ENCODE measurements at places on chromosomes 3 and 15.

DNA sequence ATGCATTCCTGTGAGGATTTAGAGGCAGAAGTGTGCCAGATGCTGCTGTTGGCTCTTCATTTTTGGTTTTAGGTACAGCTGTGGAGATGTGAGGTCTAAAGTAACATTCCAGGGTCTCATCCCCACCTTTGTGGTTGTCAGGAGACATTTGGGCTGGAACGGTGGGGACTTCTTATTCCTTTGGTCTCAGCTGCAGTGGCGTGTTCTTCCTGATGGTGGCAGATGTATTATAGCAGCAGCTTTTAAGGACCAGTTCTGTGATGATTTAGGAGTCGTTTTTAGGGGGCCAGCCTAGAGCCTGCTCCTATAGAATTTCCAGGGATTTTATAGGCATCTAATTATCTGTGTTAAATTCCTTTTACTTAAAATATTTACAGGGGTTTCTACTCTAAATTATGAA is 221.0 kb upstream of the EOMES start:
- no peak for DNase-seq

DNA sequence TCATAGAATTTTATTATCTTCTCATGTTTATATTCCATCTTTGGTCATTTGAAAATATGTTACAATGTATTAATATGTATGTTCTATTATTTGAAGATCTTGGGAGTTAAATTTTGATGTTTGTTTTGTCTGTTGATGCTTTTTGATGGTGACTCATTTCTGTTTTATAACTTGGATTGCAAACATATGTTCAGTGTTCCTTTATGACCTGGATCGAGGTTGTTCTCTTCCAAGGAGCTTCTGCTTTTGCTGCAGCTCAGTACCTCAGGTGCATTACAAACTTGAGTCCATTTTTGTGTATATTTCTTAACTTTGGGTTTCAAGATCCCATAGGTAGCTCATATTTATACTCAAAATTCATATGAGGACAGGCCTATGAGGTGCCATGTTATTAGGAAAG is 37.1 kb downstream of the ESYT3 start:
- no peak for DNase-seq

DNA sequence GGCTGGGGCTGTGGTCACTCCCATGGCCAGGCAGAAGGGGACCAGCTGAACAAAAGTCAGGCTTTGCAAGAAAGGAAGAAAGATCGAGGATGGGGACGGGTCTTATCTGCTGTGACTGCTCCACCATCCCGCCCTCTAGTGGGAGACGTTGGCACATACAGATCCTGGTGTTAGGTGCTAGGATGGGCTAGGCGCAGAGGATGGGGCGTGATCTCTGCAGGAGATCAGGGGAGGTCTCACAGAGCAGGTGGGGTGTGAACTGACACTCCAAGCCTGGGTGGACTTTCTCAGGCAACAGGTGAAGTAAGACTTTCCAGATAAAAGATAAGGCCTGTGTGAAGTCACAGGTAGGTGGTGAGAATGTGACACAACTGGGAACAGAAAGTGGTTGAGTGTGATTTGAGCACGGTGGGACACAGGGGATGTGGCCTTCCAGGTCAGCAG is 141.9 kb upstream of the SMAD3 start:
- peak; percentile 31 for DNase-seq

- DNase-seq, result no peak
These were observed 68.0 kb downstream of the C3orf70 start for GRCh38 chr3:185084901-185085300.

- DNase-seq, result no peak
These were observed 109.4 kb downstream of the FILIP1L start for GRCh38 chr3:100004931-100005330.

- no peak for DNase-seq
These were observed 22.4 kb upstream of the MEIS2 start for GRCh38 chr15:37122703-37123102.

GRCh38 chr3:99656624-99657023 is 18.2 kb downstream of the COL8A1 start:
- DNase-seq, result no peak

- no peak for DNase-seq
These were observed 138.7 kb downstream of the FOXP1 start for GRCh38 chr3:71444861-71445259.

GRCh38 chr3:157104521-157104920 is 55.4 kb downstream of the CCNL1 start:
- DNase-seq, result no peak

DNA sequence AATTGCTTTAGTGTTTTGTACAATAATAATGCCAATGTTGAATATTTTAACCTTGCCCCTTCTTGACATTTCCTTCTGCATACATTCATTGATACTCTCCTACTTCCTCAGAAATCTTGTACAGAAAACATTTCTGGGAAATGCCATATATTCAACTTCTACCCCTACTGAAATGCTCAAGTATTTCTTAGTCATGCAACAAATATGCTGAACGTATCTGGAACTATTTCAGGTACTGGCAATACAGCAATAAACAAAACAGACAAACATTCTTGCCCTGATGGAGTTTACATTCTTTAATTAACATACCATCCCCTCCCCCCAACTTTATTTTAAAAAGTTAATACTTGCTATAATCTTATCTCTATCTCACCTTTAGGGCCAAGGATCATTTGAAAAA is 147.2 kb downstream of the STAG1 start:
- no peak for DNase-seq

GRCh38 chr3:124674336-124674735 is 55.9 kb upstream of the UMPS start:
- no peak for DNase-seq

GRCh38 chr3:64408770-64409169 is 183.5 kb upstream of the PRICKLE2 start:
- no peak for DNase-seq

- no peak for DNase-seq
These were observed 111.7 kb downstream of the FOXB1 start for GRCh38 chr15:60115579-60116380.

DNA sequence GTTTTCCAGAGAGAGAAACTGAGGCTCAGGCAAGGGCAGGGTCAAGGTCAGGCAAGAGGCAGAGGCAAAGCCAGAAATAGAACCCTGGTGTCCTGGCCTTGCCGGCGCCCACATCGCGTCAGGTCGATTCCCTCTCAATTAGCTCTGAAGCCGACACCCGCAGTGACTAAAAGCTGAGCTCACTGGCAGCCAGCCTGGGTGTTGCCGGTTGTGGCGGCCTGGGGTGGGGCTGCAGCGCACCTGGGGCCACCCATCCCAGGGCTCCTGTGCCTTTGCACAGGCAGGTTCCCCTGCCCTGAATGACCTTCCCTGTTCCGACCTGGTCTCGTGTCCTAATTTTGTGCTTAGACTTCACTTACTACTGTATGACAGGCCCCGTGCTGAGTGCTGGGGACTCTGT is 6.2 kb downstream of the SEMA3F start:
- DNase-seq, result no peak

GRCh38 chr3:129934234-129935123 is 40.0 kb upstream of the TRH start:
- peak; percentile 44 for DNase-seq

DNA sequence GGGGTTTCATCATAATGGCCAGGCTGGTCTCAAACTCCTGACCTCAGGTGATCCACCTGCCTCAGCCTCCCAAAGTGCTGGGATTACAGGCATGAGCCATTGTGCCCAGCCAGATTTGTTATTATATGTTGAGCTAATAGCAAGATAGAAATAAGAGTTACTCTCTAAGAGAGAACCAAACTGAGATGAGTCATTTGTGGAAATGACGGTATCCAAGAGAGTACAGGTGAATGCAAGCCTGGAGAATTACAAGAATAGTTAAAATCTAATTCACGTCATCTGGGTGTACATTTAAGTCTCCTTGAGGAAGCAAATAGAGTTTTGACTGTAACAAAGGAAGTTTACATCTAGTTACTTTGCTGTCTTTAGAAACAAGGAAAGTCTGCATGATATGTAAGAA is 12.0 kb upstream of the CDIN1 start:
- no peak for DNase-seq

DNA sequence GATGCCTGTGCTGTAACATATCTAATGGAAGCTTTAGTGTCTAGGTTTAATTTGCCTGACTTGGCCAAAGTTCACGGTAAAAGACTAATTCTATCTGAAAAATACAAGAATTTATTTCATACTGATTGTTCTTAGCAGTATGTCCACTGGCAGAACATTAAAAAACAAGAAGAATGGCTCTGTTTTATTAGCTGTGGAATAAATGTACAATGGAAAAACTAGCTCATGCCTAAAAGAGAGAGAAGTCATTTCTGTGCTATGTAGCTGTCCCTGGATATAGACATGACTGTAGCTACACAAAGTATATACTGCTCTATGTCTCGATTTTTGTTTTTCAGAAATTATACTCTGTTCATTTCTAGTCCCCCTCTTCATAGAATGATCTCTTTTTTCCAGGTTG is 13.9 kb upstream of the VGLL3 start:
- DNase-seq, result no peak

- peak; percentile 8 for DNase-seq
These were observed 21.7 kb upstream of the GMNC start for GRCh38 chr3:190883973-190884832.

- DNase-seq, result no peak
These were observed 82.1 kb downstream of the ATP2B2 start for GRCh38 chr3:10423171-10423882.

DNA sequence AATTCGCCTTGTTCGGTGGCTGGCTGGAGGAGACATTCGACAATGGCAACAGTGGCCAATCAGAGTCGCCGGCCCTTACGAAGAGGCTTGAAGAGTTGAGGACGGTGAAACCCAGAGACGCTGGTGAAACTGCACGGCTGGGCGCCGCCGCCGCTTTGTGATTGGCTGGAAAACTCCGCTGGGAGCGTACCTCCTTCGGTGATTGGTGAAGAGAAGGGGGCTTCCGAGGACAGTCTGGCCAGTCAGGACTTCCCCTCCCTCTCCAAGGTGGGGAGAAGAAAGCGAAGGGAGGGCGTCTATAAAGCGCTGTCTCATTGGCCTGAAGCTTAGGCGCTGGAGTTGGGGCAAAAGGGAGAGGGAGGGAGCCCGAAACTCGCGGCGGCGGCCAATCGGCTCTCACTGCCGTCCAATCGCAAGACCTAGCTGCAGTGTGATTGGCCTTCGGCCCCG is 554 bp upstream of the GSK3B start:
- peak; percentile 100 for DNase-seq

DNA sequence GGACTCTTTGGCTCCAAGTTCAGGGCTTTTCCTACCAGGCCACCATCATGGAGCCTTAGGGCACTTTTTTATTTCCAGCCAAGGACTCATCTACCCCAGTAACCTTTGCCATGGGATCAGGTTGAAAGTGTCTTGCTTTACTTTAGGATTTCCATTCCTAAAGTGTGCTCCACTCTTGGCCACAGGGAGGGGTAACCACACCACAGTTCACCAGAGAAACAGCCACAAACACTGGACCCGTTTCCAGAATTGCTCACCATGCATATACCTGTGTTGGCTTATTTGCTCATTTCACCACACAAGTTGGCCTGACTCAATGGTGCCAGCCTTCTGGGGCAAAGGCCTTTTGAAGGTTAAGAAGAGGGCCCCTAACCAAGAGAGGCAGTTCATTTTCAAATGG is 70.6 kb upstream of the RAD18 start:
- DNase-seq, result no peak

DNA sequence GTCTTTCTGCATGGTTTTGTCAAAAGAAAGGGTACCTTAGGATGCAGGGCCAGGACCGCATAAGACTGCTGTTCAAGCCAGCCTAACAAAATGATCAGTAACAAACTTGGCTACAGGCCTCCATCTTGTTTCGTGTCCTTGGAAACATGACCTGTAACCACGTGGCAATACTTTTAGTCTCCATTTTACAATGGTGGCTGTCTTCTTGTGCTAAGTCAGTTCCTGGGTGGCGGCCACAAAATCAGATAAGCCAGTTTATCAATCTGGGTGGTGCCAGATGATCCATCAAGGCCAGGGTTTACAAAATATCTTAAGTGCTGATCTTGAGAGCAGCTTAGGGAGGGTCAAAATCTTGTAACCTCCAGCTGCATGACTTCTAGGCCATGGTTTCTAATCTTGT is 57.1 kb upstream of the GK5 start:
- DNase-seq, result no peak

DNA sequence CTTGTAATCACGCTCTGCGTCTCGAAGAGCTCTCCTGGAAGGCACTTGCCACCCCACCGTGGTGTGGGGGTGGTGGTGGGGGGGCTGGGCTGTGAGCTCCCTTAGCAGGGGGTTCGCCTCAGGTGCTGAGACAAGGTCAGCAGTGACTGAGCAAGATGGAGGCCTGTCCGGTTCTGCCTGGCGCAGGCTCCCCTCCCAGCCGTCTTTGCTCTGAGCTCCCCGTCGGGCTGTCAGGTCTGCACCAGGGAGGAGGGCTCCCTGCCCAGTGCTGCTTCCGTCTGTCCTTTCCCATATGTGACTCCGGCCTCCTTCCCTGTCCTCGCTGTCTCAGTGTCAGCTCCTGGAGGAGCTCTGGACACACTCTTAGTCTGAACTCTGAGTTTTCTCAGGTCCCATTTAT is 80.0 kb downstream of the PLXNA1 start:
- DNase-seq, result no peak

DNA sequence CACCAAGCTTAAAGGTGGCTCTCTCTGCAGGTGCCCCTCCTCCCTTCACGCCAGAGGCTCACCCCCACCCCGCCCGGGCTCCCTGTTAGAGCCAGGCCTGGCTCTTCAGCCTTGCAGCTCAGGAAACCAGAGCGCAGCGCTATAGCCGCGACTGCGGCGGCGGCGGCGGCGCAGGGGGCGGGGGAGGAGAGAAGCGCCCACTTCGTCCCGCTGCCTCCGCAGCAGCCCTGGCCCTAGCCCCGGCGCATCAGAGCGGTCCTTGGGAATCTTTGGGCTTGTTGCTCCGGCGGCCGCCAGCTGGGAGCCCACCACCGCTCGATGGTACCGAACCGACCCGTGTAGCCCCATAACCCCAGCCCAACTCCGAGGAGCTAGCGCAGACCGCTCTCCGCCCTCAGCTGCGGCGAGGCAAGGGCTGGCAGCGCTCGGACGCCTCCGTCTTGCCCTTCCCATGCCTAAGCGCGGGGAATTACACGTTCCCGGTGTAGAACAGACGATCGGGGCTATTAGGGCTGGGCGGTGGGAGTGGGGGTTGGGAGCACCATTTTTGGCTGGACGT is 1.2 kb downstream of the RASGRF1 start:
- DNase-seq, result no peak

DNA sequence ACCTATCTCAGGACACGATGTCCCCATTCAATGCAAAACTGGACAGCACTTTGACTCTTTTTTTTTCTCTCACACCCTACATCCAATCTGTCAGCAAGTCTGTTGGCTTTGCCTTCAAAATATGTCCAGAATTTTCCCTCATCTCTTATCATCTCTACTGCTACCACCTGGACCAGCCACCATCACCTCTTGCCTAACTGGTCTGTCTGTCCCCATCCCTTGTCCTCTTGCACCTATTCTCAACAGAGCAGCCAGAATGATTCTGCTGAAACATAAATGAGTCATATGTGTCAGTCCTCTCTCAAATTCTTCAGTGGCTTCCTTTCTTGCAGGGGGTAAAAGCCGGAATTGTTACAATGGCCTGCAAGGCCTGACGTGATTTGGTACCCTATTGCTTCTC is 105.8 kb downstream of the CYP19A1 start:
- DNase-seq, result no peak

DNA sequence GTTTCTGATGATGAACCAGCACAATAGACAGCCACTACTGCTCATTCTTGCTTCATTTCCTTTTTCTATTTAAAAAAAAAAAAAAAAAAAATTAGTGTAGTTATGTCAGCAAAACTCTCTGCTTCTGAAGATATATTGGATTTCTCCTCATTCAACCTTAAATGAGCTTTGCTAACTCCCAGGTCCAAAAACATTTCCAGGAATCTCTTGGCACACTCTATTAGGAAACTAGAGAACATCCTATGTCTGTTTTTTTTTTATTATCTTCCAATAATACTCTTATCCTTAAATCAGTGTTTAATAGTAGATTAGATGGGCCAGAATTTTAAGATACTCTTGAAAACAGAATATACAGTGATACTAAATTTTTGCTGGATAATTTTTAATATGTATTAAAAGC is 398.0 kb downstream of the NAALADL2 start:
- DNase-seq, result no peak
